Right renal pelvis (tissue), 4 donors: ENCODE measurements at places on chromosomes 12 and 14.

DNA sequence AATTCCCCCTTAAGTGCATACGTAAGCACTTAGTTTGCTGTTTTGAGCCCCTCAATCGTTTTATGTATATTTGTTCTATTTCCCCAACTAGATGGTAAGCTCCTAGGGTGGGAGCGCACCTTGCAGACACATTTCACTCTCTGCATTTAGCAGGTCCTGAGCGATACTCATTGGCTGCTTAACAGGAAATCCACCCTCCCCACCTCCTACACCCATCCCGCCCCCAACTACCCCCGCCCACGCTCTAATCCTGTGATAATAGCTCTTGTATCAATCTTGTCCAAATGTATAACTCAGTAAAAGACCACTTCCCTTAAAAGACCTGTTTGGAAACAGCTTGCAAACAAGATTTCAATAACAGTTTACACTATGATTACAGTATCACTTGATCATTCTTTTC is 8.1 kb downstream of the LPAR5 start:
- DNase-seq, result no peak

DNA sequence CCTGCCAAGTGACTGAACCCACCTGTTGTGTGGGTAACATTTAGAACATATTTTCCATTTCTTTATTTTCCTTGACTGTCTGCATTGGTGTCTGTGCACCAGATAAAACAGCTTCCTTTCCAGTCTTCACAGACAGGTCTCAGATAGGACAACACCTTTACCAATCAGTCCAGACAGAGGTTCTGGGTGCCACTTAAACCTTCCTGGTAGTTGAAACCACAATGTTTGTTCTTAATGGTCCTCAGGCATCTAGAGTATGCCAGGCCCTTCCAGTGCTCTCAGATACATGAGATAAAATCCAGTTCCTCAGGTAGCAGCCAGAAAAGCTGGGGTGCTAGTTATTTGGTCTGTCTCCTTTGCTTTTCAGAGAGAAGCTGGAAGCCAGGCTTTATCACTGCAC is 7.0 kb upstream of the CLEC2D start:
- no peak for DNase-seq

DNA sequence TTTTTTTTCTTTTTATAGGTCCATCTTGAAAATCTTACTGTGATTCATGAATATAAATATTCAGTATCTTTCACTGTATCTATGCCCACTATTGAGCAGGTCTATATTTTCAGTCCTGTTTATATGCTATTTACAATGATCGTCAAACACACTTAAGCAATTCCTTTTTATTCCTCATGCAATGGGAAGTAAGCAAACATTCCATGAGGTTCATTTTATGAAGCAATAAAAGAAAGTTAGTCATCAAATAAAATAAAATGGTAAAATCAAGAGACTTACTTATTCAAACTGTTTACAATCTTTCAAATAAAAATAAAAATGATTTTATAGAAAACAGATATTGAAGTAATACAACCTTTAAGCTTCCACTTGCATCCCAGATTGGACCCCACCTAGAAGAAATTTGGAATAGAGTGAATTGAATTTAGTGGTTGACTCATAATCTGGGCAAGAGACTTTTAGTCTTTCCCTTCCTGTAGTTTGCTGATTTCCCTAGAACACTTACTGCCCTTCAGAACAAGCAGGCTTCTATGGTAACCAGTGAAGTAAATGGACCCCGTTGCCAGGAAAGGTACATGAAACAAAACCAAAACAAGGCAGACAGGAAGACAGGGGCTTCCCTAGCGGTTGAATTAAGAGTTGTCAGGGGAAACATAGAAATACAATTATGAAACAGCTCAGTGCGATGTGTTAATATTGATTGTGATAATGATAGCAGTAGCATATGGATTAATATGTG is 241.0 kb upstream of the ATP2B1 start:
- DNase-seq, result no peak

DNA sequence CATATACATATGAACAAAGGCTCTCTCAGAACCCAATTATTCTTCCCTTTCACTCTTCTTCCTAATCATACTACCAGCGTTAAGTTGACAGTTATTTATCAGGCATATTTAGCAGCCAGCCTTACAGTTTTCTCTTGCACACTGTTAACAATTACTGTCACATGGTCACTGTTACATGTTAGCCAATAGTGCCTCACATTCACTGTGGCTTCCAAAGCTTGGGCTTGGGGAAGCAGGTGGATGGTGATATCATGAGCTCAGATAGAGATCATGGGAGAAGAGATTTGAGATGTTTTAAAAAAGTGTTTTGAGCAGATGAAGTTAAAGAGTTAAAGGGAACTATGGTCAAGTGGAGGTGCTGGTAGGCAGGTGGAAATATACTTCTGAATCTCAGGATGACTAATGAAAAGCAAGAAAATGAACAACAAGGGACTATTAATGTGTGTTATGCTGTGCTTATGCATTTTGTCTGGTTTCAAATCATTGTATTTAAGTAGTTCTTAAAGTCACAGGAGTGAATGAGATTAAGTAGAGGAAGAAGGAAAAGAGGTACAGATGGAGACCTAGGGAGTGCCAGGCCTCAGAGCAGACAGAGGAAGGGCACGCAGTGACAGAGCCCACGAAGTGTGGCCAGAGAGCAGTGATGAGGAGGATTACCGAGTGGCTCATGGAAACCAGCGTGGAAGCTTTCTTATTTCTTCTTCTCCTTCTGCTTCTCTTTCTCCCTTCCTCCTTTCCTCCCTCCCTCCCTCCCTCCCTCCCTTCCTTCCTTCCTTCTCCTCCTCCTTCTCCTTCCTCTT is 39.6 kb downstream of the BICD1 start:
- no peak for DNase-seq

DNA sequence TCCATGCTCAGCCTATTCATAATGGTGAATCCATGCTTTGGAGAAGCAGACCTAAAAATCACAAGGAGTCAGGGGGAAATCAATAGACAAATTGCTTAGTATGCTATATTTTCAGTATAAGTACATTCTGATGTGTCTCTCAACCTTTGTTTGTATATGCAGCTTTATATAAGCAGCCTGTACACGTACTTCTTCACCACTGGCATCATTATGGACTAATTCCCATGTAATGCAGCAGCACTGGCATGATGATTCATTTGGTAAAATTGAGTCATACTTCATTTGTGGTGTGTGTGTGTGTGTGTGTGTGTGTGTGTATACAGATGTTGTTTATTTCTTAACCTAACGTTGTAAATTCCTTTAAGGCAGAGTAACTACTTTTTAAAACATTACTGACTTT is 10.9 kb downstream of the DCP1B start:
- no peak for DNase-seq
